ENCODE measurements at places on chromosomes 1 and 21.

DNA sequence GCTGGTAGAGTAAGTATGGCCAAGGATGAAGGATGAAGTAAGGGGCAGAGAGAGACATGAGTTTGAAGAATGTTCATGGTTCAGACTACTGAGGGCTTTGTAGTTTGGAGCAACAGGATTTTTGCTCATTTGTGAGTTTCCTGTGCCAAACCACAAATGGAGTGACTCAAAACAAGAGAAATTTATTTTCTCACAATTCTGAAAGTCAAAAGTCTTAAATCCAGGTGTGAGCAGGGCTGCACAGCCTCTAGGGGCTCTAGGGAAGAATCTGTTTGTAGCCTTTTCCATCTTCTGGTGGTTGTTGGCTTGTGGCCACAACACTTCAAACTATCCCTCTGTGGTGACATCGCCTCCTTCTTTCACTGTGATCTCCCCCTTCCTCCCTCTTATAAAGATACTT lies 58.9 kb downstream of the RHOU start:
- no peak for DNase-seq

GRCh38 chr1:1603671-1604373 lies 3.9 kb upstream of the FNDC10 start:
- no peak for DNase-seq

DNA sequence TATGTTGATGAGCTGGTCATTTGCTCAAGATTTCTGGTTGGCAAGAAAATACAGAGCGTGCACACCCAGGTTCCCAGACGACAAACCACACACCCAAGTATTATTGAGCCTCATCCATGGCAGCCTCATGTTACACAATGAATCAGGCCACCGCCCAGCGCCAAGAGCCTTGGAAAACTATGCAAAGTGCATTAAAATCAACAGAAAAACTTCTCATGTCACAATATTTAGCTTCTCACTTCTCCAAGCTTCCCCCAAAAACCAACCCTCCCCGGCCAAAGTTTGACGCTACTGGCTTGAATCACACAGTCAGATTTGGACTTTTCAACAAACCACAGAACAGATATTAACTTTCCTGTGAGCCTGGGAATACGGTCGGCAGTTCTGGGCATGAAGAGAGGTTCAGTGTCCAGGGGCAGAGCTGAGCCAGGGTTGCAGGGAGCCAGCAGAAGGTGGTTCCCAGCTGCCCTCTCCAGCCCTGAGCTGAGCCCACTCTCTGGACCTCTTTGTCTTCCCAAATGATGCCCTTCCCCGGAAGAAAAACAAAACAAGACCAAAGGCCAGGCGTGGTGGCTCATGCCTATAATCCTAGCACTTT lies 71.1 kb downstream of the SETD4 start:
- DNase-seq = no peak

GRCh38 chr1:87064309-87064708 lies 149.9 kb downstream of the HS2ST1 start:
- no peak for DNase-seq

GRCh38 chr1:221188458-221188857 lies 309.2 kb downstream of the HLX start:
- DNase-seq = no peak

GRCh38 chr1:78678324-78678723 lies 28.7 kb downstream of the IFI44 start:
- DNase-seq = no peak

DNA sequence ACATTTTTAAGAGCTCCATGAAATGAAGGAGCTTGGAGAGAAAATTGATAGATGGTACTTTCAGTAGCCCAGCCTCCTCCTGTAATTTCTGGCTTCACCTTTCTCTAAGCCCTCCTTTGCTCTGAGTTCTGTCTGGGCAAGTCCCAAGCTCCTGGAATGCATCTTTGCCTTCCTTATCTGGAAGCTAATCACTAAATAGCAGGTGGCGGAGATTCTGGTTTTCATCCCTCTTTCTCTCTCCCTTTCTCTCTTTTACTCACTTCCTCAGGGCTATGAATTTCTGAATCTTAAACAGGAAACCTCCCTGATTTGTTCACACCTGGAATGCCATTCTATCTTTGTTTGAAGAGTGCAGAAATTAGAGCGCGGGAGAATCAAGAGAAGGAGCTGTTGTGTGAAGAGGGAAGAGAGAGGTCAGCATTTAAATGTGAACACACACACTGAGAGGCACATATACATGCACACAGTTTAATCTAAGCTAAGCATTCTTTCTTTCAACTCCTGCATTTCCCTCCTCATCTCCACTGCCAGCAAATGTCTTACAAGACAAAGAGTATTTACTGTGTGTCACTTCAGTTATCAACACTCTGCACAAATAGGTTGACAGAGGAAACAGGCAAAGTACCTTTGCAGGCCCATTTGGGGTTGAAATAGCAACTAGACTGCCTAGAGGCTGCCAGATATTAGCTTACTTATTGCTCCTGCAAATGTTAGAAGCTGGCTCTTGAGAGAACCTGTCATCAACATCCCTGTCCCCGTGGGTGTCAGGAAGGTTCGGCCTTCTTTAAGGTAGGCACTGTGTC lies 199.4 kb upstream of the CAMK1G start:
- no peak for DNase-seq

DNA sequence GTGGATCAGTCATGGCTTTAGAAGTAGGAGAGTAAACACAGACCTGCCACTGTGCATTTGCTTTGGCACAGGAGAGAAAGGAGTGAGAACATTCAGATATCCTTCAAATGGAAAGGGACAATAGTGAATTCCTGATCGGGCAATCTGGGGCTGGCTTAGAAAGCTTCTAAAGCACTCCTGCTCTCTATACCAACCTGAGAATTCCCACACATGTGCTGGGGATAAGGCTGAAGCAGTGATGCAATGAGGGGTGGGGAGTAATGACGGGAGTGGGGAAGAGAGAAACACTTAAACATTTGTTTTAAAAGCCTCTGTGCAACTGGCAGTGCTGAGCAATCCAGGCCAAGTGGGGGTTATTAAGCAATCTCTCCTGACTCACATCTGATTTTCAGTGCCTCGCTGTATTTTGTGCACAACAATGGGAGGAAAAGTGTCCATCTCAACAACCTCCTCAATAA lies 108.8 kb downstream of the KIAA0319L start:
- no peak for DNase-seq

DNA sequence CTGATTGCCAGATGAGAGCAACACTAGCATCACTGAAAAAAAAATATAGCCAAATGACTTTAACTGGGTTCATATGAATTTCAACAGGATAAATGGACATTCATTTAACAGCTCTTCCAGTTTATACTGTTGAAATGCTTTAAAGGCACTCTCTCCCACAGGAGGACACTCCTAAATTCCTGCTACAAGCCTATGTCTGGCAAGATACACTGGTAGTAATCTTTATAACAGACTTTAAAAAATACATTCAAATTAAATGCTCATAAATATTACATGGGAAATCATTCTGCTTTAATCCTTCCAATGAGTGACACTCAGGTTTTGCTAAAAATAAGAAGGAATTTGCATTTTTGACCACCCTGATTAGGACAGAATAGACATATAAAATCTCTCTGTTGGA lies 526.7 kb upstream of the ADAMTS5 start:
- no peak for DNase-seq

- DNase-seq = no peak
Measured at GRCh38 chr21:22679207-22679606, 1681.0 kb downstream of the NCAM2 start.

DNA sequence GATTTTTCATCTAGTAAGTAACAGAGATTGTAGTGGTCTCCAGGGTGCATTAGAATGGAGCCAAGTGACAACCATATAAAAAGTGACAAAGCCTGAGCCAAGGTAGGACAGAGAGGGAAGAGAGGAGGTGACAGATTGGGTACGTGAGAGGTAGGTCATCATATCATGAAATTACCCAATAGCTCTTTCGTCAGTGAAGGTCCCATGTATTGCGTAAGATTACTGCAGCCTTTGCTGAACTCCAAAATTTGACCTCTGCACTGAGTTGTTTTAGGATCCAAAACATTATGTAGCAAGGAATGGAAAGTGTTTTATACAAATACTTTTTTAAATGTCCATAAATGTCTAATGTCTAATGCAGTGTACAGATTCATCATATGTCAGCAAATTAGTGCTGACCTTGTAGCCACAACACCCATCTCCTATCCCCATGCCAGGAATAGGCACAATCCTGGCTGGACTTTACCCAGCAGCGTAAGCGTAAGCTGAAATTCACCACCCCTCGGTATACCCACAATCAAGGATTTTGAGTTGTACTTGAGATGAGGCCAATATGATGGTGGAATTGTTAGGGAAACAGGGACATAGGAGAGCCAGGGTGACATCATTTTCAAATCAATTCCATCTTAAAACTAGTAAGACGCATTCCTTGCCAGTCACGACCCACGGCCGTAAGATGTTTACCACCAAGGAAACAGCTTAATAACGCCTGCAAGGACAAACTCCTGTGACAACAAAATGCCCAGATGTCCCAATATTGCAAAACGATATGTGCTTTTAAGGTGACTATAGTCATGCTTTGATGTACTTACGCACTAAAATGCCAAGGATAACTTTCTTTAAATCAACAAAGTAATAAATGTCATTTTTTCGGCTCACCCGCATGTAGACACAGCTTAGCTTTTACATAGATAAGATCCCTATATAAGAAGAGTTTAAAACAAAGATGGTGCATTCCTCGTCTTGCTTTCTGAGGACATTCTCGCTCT lies 38.1 kb upstream of the GREM2 start:
- no peak for DNase-seq

DNA sequence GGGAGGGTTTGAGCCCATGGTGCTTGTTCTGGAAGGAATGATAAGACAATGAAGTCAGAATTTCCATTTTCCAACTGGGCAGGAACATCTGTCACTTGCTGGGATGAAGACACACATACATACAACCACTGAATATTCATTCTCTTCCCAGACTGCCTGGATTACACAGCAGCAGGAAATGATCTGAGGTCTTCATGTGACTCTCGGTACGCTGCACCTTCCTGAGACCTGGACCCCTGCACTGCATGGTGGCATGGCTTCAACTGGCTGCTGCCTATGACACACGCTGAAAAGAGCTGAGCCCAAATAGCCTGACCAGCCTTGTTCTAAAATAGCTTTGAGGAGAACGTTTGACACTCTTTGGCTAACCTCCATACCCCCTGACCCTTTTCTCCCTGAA lies 150.6 kb downstream of the GABPA start:
- DNase-seq = no peak

- no peak for DNase-seq
Measured at GRCh38 chr1:1672181-1672965, 13.6 kb upstream of the CDK11B start.

- DNase-seq = no peak
Measured at GRCh38 chr1:76288758-76289483, 214.4 kb downstream of the ST6GALNAC3 start.

GRCh38 chr1:7531562-7532340 lies 239.3 kb upstream of the VAMP3 start:
- no peak for DNase-seq

DNA sequence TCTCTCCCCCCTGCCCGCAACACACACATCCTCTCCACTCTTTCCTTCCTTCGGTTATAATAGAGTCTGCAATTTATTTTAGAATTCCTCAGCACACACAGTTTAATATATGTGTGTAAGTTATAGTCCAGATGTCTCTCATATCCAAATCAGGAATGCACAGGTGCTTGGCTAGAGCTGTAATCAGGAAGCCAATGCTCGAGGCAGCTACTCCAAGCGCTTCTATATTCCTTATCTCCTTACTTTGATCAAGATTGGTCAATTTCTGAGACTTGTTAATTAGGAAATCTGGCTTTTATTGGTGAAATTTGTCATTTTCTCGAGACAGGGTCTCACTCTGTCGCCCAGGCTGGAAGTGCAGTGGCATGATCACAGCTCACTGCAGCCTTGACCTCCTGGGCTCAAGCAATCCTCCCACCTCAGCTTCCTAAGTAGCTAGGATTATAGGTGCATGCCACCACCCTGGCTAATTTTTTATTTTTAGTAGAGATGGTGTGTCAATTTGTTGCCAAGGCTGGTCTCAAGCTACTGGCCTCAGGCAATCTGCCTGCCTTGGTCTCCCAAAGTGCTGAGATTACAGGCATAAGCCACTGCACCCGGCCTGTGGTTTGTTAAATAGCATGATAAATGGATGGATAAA lies 27.7 kb downstream of the RPL5 start:
- DNase-seq = no peak

DNA sequence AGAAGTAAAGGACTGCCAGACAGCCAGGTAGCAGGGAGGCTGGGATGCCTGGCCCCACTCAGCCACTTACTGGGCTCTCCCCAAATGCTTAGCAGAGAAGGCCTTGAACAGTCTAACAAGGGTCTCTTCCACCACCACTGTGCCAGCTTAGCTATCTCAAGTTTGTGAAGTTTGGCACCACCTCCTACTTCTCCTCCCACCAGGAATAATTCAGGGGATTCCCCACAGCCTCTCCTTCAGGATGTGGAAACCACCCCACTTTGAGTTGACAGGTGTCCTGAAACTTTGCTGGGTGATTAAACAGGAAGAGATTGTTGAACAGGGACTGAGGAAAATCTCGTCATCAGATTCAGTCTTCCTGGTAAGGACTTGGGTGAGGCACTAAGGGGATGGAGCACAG lies 59.4 kb upstream of the ATP1B1 start:
- no peak for DNase-seq

- no peak for DNase-seq
Measured at GRCh38 chr1:114248162-114248561, 94.5 kb upstream of the SYT6 start.

DNA sequence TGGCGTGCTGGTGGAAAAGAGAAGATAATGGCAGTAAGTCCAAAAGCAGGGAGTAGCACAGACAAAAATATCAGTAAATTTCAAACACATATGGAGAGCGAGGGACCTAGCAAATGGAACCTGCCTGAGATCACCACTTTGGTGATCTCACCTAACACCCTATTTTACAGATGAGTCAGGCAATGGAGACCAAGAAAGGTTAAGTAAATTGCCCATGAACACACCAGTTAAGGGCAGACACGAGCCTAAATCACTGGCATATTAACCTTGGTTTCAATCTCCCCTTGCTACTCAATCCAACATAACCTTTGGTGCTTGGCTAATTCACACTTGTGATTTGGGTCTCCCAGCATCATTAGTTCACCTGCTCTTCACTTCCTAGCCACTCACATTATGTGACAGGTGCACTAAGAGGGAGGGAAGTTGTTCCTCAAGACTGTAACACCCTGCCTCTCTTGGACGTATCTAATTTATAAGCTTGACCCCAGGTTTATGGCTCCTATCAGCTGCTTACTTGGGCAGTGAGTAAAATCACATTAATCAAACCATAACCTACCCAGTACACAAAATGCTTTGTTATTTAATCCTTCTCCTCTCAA lies 11.5 kb downstream of the ZNF697 start:
- DNase-seq = no peak

DNA sequence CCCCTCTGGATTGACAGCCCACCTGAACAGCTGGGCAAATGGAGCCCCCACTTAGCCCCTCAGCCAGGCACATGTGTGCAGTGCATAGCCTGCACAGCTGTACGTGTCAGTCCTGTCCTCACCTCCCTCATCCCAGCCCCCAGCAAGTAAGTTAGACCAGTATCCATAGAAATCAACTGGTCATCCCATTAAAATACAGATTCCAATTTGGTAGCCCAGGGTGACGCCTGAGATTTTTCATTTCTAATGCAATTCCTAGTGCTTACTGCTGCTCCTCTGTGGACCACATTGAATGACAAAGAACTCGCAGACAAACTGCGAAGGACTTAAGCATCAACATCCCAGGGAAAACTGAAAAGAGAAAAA lies 99.0 kb upstream of the GJB5 start:
- DNase-seq = no peak

Measured in CD4-positive, alpha-beta T cell treated with Interferon alpha-2 for 1 hour (primary cell).